ENCODE measurements at places on chromosomes 6 and 20. TPM values are rescaled to one million over a fixed set of nuclear protein-coding genes. Genes with fewer than 3 reads are reported as not detected.

The PBOV1 gene
- total RNA-seq = not detected

The FAM50B gene
- 4.7 TPM for total RNA-seq

The NANP gene
- 12.8 TPM for total RNA-seq

The COL21A1 gene
- total RNA-seq = 0.66 TPM

The FBXO9 gene
- 44.5 TPM for total RNA-seq

The KCNS1 gene
- 0.29 TPM for total RNA-seq

The KIF13A gene
- total RNA-seq = 80.5 TPM

The VGLL2 gene
- total RNA-seq = not detected

The BIRC7 gene
- total RNA-seq = 0.27 TPM

The THEMIS gene
- total RNA-seq = not detected

The TOP1 gene
- total RNA-seq = 55.9 TPM

The ENPP1 gene
- total RNA-seq = 8.1 TPM

The C6orf132 gene
- total RNA-seq = not detected

The ZBTB12 gene
- 1.1 TPM for total RNA-seq

The KHDC1 gene
- 1.5 TPM for total RNA-seq

The PSORS1C2 gene
- not detected for total RNA-seq

The C20orf202 gene
- not detected for total RNA-seq

The DEFB121 gene
- not detected for total RNA-seq

The DEFB129 gene
- total RNA-seq = not detected

The EFCAB8 gene
- total RNA-seq = 0.43 TPM

The WFDC12 gene
- total RNA-seq = not detected

The SASH1 gene
- 183 TPM for total RNA-seq

The PROKR2 gene
- not detected for total RNA-seq

The PI16 gene
- not detected for total RNA-seq

The HTR1E gene
- total RNA-seq = not detected

The PLCB4 gene
- 3.5 TPM for total RNA-seq

The TRIM40 gene
- total RNA-seq = not detected

The DEFB132 gene
- not detected for total RNA-seq

The TMEM14C gene
- total RNA-seq = 107 TPM

The OTOR gene
- not detected for total RNA-seq

The UNC5CL gene
- 0.14 TPM for total RNA-seq

The C20orf144 gene
- 0.07 TPM for total RNA-seq

The HSPA1L gene
- total RNA-seq = 0.57 TPM

The PLEKHG1 gene
- total RNA-seq = 78.7 TPM
